ENCODE measurements at places on chromosomes 1 and 21.

GRCh38 chr1:8104278-8105236, 78.4 kb upstream of the ERRFI1 start:
- no peaks in the 10 kb centered on the region for H3K4me1 ChIP-seq
- H3K4me3 ChIP-seq, result no peak overlapping the region
- no peaks in the 10 kb centered on the region for H3K27me3 ChIP-seq
- DNase-seq, result no peak
- no peak overlapping the region for H3K27ac ChIP-seq

- no peak overlapping the region for H3K27ac ChIP-seq
- no peak for DNase-seq
- peaks cover 46% of the 10 kb centered on the region for H3K27me3 ChIP-seq
- H3K4me1 ChIP-seq, result peaks cover 6% of the 10 kb centered on the region
- H3K4me3 ChIP-seq, result no peak overlapping the region
Measured at GRCh38 chr1:208291923-208292711, 47.9 kb upstream of the PLXNA2 start.

- no peak overlapping the region for H3K27ac ChIP-seq
- peaks cover 45% of the 10 kb centered on the region for H3K27me3 ChIP-seq
- H3K4me1 ChIP-seq, result no peaks in the 10 kb centered on the region
- no peaks in the 10 kb centered on the region for H3K36me3 ChIP-seq
- no peak for DNase-seq
Measured at GRCh38 chr1:63789856-63790605, 16.2 kb downstream of the ROR1 start.

- H3K4me1 ChIP-seq, result peaks cover 68% of the 10 kb centered on the region
- peak overlapping the region; percentile 87 for H3K27ac ChIP-seq
- H3K4me3 ChIP-seq, result peak overlapping the region; percentile 31
- H3K27me3 ChIP-seq, result no peaks in the 10 kb centered on the region
- H3K36me3 ChIP-seq, result peaks cover 6% of the 10 kb centered on the region
Measured at GRCh38 chr1:12477936-12478611, 139.9 kb downstream of the DHRS3 start.

DNA sequence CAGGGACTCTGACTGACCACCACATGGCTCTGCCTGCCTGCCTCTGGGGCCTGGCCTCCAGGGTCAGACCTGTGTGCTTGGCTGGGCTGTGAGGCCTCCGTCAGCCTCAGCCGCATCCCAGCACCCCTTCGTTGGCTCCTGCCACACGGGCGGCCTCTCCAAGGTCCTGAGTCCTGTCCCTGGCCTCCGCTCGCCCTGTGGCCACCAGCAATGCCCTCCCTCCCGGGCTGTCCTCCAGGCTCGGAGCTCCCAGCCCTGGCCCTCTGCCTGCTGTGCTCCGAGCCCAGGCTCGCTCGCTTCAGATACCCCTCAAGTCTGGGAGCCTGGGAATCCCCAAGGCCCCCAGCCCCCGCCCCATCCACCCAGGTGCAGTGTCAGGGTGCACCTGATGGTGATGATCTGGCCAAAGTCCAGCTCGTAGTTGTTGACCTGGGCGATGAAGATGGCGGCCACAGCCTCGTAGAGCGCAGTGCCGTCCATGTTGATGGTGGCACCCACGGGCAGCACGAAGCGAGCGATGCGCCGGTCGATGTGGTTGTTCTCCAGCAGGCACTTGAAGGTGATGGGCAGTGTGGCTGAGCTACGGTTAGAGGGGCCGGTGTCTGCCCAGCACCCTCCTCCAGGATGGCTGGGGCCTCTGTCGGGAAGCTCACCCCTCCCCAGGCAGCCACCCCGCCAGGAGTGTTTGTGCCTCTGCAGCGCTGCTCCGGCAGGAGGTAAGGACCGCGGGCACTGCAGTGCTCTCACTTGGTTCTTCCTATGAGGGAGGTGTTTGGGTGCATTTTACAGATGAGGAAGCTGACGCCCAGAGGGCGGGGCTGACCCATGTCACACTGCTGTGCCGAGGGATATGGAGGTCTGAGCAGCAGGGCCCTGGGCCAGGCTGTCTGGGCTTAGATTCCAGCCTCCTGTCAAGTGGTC, 28.5 kb downstream of the PODN start:
- H3K4me3 ChIP-seq, result peak overlapping the region; percentile 34
- no peaks in the 10 kb centered on the region for H3K36me3 ChIP-seq
- H3K4me1 ChIP-seq, result no peaks in the 10 kb centered on the region
- H3K27me3 ChIP-seq, result no peaks in the 10 kb centered on the region

DNA sequence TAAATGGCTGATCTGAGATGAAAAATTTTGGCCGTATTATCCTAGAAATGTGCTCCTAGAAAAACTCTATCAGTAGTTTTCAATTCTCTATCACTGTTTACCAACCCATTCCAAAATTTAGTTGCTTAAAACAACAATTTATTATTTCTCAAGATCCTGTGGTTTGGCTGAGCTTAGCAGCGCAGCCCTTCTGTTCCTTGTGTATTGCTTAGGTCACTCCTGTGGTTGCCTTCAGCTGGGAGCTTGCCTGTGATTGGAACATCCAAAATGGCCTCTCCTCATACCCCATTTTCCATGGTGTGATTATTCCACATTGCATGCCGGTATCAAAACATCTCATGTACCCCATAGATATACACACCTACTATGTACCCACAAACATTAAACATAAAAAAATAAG, 22.8 kb upstream of the STUM start:
- H3K4me3 ChIP-seq, result no peak overlapping the region
- DNase-seq, result no peak
- H3K36me3 ChIP-seq, result no peaks in the 10 kb centered on the region
- H3K27me3 ChIP-seq, result peaks cover 26% of the 10 kb centered on the region

DNA sequence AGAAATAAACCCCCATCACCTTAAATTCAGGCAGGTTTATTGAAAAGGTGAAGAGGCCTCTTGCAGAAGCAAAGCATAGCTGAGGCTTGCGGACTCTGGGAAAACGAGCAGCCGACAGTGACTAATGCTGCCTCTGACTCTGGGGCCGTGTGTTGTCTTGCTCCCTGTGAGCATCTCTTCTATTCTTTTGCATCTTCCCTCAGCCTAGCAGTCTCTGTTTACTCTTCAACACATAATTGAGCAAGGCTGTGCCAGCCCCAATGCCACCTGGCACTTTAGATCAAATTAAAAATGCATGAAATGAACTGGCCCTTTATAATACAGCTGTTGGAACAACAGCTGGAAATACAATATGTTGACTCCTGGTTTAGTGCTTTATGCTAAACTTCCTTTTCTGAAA, 18.4 kb upstream of the REG4 start:
- no peak overlapping the region for H3K27ac ChIP-seq
- H3K36me3 ChIP-seq, result no peaks in the 10 kb centered on the region
- no peak for DNase-seq

GRCh38 chr1:66623812-66624211, 89.9 kb downstream of the SGIP1 start:
- DNase-seq, result no peak
- no peaks in the 10 kb centered on the region for H3K36me3 ChIP-seq
- H3K27me3 ChIP-seq, result peaks cover 44% of the 10 kb centered on the region
- H3K27ac ChIP-seq, result no peak overlapping the region

DNA sequence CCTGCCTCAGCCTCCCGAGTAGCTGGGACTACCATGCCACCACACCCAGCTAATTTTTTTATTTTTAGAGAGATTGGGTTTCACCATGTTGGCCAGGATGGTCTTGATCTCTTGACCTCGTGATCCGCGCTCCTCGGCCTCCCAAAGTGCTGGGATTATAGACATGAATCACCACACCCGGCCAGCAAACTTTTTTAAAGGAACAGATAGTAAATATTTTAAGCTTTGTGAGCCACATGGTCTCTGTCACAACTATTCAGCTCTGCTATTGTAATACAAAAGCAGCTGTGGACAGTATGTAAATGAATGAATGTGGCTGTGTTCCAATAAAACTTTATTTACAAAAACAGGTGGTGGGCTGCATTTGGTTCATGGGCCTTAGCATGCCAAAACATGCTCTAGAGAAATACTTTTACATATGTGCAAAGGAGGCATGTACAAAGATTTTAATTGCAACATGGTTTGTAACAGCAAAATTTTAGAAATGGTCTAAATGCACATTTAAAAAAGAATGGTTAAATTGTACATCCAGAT, 47.0 kb downstream of the CDCP2 start:
- no peak overlapping the region for H3K4me3 ChIP-seq
- peak overlapping the region; percentile 68 for H3K27ac ChIP-seq
- no peak for DNase-seq
- H3K36me3 ChIP-seq, result no peaks in the 10 kb centered on the region
- H3K27me3 ChIP-seq, result no peaks in the 10 kb centered on the region
- no peaks in the 10 kb centered on the region for H3K4me1 ChIP-seq

- peaks cover 17% of the 10 kb centered on the region for H3K4me1 ChIP-seq
- H3K27ac ChIP-seq, result no peak overlapping the region
- H3K27me3 ChIP-seq, result no peaks in the 10 kb centered on the region
- no peak for DNase-seq
- H3K36me3 ChIP-seq, result peaks cover 6% of the 10 kb centered on the region
Measured at GRCh38 chr21:43988506-43989230, 23.4 kb upstream of the TRAPPC10 start.

- no peaks in the 10 kb centered on the region for H3K36me3 ChIP-seq
- peaks cover 46% of the 10 kb centered on the region for H3K27me3 ChIP-seq
- no peak overlapping the region for H3K27ac ChIP-seq
- DNase-seq, result no peak
- H3K4me1 ChIP-seq, result no peaks in the 10 kb centered on the region
Measured at GRCh38 chr1:157951230-157951629, 42.2 kb upstream of the KIRREL1 start.

- no peak overlapping the region for H3K27ac ChIP-seq
- H3K27me3 ChIP-seq, result no peaks in the 10 kb centered on the region
- no peak overlapping the region for H3K4me3 ChIP-seq
- H3K4me1 ChIP-seq, result no peaks in the 10 kb centered on the region
Measured at GRCh38 chr1:42838482-42839190, 7.8 kb upstream of the ZNF691 start.

GRCh38 chr1:117802531-117803257, 126.7 kb downstream of the GDAP2 start:
- no peaks in the 10 kb centered on the region for H3K4me1 ChIP-seq
- peaks cover 79% of the 10 kb centered on the region for H3K27me3 ChIP-seq
- H3K36me3 ChIP-seq, result no peaks in the 10 kb centered on the region
- no peak for DNase-seq
- H3K4me3 ChIP-seq, result no peak overlapping the region

DNA sequence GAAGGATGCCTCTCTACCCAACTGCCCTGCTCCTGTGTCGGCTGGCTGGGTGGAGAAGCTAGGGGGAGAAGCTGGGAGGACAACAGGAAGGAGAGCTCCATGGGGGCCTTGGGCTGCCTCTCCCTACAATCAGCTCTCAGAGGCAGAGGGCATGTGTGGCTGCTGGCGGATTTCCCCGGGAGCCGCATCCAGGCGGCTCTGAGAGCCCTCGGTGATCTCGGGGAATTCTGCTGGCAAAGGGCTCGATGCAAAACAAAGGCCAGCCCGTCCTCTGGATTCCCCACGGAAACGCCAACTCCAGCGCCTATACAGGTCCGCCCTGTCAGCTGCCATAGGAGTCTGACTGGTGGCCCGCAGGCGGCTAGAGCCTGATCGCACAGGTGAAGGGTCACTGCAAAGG, 26.4 kb upstream of the EVA1B start:
- H3K4me3 ChIP-seq, result no peak overlapping the region
- H3K4me1 ChIP-seq, result peaks cover 7% of the 10 kb centered on the region
- no peak overlapping the region for H3K27ac ChIP-seq
- DNase-seq, result no peak
- peaks cover 39% of the 10 kb centered on the region for H3K36me3 ChIP-seq
- no peaks in the 10 kb centered on the region for H3K27me3 ChIP-seq

GRCh38 chr1:51690285-51690961, 73.5 kb downstream of the OSBPL9 start:
- H3K4me3 ChIP-seq, result no peak overlapping the region
- DNase-seq, result no peak
- peaks cover 2% of the 10 kb centered on the region for H3K36me3 ChIP-seq

DNA sequence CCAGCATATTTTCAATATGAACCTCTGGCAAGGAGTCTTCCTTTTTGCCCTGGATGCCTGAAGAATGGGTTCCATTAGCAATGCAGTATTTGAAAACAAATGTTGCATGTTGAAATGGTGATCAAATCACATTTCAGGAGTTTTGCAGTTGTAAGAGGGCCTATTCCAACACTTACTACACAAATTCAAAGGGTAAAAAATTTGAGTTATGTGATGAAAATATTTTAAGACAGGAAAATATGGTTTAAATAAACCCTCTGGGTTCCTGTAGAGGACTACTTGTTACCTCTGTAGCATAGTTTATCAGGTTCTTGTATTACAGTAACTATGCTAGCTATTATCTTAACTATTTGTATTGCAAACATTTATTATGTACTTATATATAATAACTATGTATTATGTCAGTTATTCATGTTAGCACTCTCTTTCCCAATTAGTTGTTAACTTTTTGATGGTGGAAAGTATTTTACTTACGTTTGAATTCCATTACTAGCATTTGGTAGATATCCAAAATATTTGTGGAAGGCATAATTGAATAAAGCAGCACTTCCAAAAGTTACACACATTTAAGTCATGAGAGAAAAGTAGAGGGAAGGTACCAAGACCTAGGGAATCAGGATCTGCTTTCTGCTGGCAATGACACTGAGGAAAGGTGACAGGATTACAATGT, 312.9 kb downstream of the GRIK1 start:
- H3K27ac ChIP-seq, result no peak overlapping the region
- peaks cover 2% of the 10 kb centered on the region for H3K36me3 ChIP-seq
- no peak overlapping the region for H3K4me3 ChIP-seq
- H3K4me1 ChIP-seq, result no peaks in the 10 kb centered on the region

DNA sequence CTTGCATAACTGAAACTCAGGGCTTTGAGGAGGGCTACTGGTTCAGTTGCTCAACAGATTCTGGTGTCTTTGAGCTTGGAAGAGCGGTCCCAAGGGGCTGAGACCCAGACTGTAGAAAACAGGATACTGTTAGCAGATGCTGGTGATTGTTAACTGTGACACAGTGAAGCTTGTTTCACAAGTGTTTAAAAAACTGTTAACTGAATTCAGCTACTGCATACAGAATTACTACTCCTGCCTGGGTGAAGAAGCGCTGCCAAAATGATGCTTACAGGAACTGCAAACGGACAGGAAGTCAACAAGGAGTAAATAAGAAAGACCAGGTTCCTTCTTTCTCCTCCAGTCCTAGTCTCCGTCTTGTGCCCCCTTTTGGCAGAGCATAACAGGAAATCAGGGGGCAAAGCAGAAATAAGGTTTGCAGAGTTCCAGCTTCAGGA, 195.3 kb upstream of the USP25 start:
- peaks cover 10% of the 10 kb centered on the region for H3K4me1 ChIP-seq
- peaks cover 33% of the 10 kb centered on the region for H3K27me3 ChIP-seq
- no peaks in the 10 kb centered on the region for H3K36me3 ChIP-seq
- no peak for DNase-seq
- H3K27ac ChIP-seq, result no peak overlapping the region

DNA sequence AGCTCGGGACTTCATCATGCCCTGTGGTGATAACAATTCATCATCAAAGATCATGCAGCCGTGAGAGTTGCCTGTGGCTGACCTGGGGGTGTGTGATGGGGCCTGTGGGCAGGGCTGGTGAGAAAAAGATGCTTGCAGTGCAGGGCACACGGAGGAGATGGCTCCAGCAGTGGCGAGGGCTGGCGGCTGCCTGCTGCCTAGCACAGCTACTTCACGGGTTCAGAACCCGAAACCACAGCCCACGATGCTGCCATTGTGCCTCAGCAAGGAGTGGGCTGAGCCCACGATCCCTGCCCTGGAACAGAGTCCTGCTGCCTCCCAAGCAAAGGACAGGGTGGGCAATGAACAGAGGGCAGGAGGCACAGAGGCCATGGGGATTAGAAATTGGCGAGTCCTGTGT, 631 bp upstream of the KRTAP10-9 start:
- H3K27me3 ChIP-seq, result no peaks in the 10 kb centered on the region
- peaks cover 5% of the 10 kb centered on the region for H3K36me3 ChIP-seq
- H3K4me3 ChIP-seq, result peak overlapping the region; percentile 32

- DNase-seq, result no peak
- H3K36me3 ChIP-seq, result peaks cover 11% of the 10 kb centered on the region
- peaks cover 28% of the 10 kb centered on the region for H3K4me1 ChIP-seq
Measured at GRCh38 chr1:20483833-20484518, 2.0 kb downstream of the CAMK2N1 start.

All from central memory CD8-positive, alpha-beta T cell (primary cell).